ENCODE measurements at places on chromosomes 1 and 21. TPM values are rescaled to one million over a fixed set of nuclear protein-coding genes. Genes with fewer than 3 reads are reported as not detected.

DNA sequence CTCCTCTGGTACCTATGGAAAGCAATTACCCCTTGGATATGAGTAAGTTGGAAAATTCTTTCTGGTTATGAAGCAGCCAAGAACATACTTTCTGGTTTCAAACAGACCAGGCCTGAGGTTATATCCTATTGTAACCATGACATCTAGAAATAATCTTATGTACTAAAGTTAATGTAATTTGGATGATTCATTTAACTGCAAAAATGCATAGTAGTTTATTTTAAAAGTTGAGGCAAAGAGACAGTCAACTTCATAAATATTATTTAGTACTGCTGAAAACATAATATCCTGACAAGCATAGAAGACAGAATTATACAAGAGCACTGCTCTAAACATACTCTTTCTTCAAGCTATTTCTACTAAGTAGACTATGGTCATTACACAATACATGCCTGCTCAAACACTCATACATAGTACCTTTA, 25.5 kb downstream of the ODF2L start:
- H3K27me3 ChIP-seq, result no peaks in the 10 kb centered on the region
- H3K4me1 ChIP-seq, result no peaks in the 10 kb centered on the region
- no peaks in the 10 kb centered on the region for H3K36me3 ChIP-seq

DNA sequence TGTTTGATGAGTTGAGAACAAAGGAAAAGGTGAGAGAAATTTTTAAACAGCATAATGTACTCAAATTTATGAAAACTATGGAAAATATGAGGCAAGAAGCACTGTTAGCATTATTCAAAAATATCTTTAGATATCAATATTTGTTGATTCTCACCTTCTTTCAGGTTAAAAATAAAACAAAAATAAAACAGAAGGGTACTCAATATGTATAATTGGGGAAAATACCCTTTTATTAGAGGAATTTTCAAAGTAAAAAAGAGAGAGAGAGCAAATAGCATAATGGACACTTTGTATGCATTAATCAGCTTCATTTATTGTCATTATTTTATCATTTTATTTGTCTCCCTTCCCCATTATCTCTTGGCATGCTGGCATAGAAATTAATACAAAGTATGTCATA, 27.5 kb downstream of the MAP3K21 start:
- H3K4me3 ChIP-seq, result no peak overlapping the region
- H3K4me1 ChIP-seq, result no peaks in the 10 kb centered on the region
- DNase-seq, result no peak
- H3K27ac ChIP-seq, result no peak overlapping the region
- H3K27me3 ChIP-seq, result no peaks in the 10 kb centered on the region

GRCh38 chr1:188444526-188444925, 1615.8 kb downstream of the PLA2G4A start:
- H3K27ac ChIP-seq, result no peak overlapping the region
- no peaks in the 10 kb centered on the region for H3K36me3 ChIP-seq
- no peaks in the 10 kb centered on the region for H3K4me1 ChIP-seq
- H3K27me3 ChIP-seq, result no peaks in the 10 kb centered on the region
- DNase-seq, result no peak

The CACNA1E gene
- 0.08 TPM for polyA plus RNA-seq

The APH1A gene
- polyA plus RNA-seq, result 97.8 TPM

- H3K27me3 ChIP-seq, result no peaks in the 10 kb centered on the region
- H3K4me1 ChIP-seq, result no peaks in the 10 kb centered on the region
- H3K36me3 ChIP-seq, result no peaks in the 10 kb centered on the region
- no peak overlapping the region for H3K27ac ChIP-seq
Observed at GRCh38 chr1:116097626-116098025, 13.6 kb upstream of the MAB21L3 start.

- DNase-seq, result no peak
- no peak overlapping the region for H3K27ac ChIP-seq
- no peaks in the 10 kb centered on the region for H3K27me3 ChIP-seq
- no peaks in the 10 kb centered on the region for H3K36me3 ChIP-seq
- no peaks in the 10 kb centered on the region for H3K4me1 ChIP-seq
Observed at GRCh38 chr1:244614113-244614836, 38.7 kb upstream of the DESI2 start.

- no peaks in the 10 kb centered on the region for H3K27me3 ChIP-seq
- H3K27ac ChIP-seq, result no peak overlapping the region
- H3K36me3 ChIP-seq, result no peaks in the 10 kb centered on the region
- DNase-seq, result no peak
Observed at GRCh38 chr21:39525601-39526000, 73.8 kb downstream of the SH3BGR start.

The TDRD5 gene
- not detected for polyA plus RNA-seq

DNA sequence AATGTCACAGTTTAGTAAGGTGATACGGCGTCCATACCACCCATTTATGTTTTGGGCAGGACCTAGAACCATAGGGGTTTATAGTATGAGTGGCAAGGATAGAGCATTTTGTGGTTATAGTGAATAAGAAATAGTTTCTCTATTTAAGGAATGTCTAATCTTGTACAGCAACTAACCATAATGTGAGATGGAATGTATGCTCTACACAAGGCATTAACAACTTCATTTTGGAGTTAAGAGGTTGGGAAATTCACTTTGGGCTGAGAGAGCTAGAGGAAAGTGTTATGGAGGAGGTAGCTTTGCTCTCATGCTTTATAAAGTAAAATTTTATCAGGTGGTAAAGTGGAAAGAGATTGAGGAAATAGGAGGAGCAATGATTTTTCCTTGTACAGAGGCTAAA, 3.0 kb upstream of the MCL1 start:
- no peak overlapping the region for H3K4me3 ChIP-seq
- no peaks in the 10 kb centered on the region for H3K27me3 ChIP-seq
- no peak overlapping the region for H3K27ac ChIP-seq
- peaks cover 15% of the 10 kb centered on the region for H3K36me3 ChIP-seq
- DNase-seq, result no peak
- H3K4me1 ChIP-seq, result peaks cover 11% of the 10 kb centered on the region

The NDC1 gene
- 1.6 TPM for polyA plus RNA-seq

DNA sequence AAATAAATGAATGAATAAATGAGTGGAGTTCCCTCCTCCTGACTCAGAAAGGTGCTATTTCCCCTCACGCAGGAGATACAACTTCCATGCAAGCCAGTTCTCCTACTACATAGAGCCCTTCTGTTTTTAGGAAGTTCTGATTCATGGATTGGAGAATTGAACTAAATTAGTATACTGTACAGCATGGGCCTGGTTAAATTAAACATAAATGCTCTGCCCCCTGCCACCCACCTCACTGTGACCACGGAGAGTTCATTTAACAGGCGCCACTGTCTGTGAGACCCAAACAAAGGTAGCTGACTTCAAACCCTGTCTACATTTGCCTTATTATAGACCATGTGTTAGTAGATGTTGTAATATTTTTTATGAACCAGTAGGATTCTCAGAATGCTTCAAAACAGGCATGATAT, 9.1 kb upstream of the IRF2BP2 start:
- peak overlapping the region; percentile 58 for H3K27ac ChIP-seq
- no peaks in the 10 kb centered on the region for H3K27me3 ChIP-seq
- DNase-seq, result no peak
- H3K4me1 ChIP-seq, result peaks cover 43% of the 10 kb centered on the region
- H3K4me3 ChIP-seq, result no peak overlapping the region

- peaks cover 41% of the 10 kb centered on the region for H3K27me3 ChIP-seq
- H3K27ac ChIP-seq, result no peak overlapping the region
- no peak for DNase-seq
- H3K4me1 ChIP-seq, result no peaks in the 10 kb centered on the region
- H3K36me3 ChIP-seq, result no peaks in the 10 kb centered on the region
Observed at GRCh38 chr1:5393603-5394002, 598.6 kb downstream of the NPHP4 start.

DNA sequence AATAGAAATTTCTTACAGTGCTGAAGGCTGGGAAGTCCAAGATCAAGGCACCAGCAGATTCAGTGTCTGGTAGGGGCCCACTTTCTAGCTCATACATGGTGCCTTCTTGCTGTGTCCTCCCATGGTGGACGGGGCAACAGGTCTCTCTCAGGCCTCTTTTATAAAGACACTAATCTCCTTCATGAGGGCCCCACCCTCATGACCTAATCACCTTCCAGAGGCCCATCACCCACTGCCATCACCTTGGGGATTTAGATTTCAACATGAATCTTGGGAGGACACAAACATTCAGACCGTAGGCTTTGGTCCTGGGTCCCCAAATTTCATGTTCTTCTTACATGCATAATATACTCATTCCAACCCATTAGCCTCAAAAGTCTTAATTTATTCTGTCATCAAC, 71.5 kb downstream of the PGM1 start:
- H3K27me3 ChIP-seq, result no peaks in the 10 kb centered on the region
- H3K4me3 ChIP-seq, result no peak overlapping the region
- H3K27ac ChIP-seq, result no peak overlapping the region
- no peak for DNase-seq

- H3K27ac ChIP-seq, result no peak overlapping the region
- H3K4me3 ChIP-seq, result no peak overlapping the region
- no peaks in the 10 kb centered on the region for H3K27me3 ChIP-seq
- no peaks in the 10 kb centered on the region for H3K36me3 ChIP-seq
Observed at GRCh38 chr1:212281590-212281989, 3.6 kb upstream of the PPP2R5A start.

GRCh38 chr1:19644681-19645410, 735 bp downstream of the NBL1 start:
- H3K27me3 ChIP-seq, result no peaks in the 10 kb centered on the region
- H3K27ac ChIP-seq, result peak overlapping the region; percentile 97
- H3K4me1 ChIP-seq, result peaks cover 64% of the 10 kb centered on the region
- peak; percentile 46 for DNase-seq
- H3K4me3 ChIP-seq, result peak overlapping the region; percentile 94
- no peaks in the 10 kb centered on the region for H3K36me3 ChIP-seq

- H3K27ac ChIP-seq, result peak overlapping the region; percentile 47
- no peak for DNase-seq
- no peak overlapping the region for H3K4me3 ChIP-seq
Observed at GRCh38 chr1:10682449-10683309, 113.8 kb downstream of the CASZ1 start.

The CD5L gene
- polyA plus RNA-seq, result 0.04 TPM

DNA sequence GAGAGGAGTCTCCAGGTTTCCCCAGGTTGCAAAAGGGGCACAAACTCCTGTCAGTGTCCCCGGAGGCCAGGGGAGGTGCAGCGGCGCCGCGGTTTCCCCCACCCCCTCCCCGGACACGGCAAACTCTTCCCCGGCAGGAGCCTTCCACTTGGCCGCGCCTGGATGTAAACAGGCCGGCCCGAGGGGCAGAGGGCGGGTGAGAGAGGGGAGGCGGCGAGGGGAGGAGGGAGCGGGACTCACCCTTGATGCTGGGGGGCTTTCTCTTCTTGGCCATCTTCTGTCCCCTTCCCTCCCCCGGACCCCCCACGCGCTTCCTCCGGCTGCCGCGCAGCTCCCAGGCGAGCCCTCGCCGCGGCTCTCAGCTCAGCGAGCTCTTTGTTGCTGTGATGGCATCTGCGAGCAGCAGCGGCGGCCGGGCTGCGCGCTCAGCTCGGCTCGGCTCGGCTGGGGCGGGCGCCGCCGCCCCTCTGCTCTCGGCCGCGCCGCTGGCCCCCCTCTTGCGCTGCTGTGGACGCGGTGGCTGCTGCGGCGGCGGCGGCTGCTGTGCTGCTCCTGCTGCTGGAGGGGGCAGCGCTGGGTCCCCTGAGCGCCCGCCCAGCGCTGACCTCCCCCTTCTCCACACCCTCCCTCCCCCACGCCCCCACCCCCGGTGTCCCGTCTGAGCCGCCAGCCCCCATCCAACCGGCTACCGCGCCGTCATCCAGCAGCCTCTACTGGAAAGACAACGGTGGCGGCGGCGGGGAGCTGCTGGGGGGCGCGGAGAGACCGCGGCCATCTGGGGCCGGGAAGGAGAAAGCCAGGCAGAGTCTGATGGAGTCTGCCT, 4.9 kb upstream of the SLC44A5 start:
- peaks cover 49% of the 10 kb centered on the region for H3K27me3 ChIP-seq
- no peaks in the 10 kb centered on the region for H3K36me3 ChIP-seq
- DNase-seq, result peak; percentile 61
- H3K4me1 ChIP-seq, result peaks cover 9% of the 10 kb centered on the region
- no peak overlapping the region for H3K27ac ChIP-seq

The ECM1 gene
- 11.3 TPM for polyA plus RNA-seq

- H3K4me3 ChIP-seq, result no peak overlapping the region
- no peak for DNase-seq
- no peaks in the 10 kb centered on the region for H3K36me3 ChIP-seq
- no peaks in the 10 kb centered on the region for H3K4me1 ChIP-seq
- H3K27ac ChIP-seq, result no peak overlapping the region
Observed at GRCh38 chr1:160777486-160778089, 18.4 kb upstream of the LY9 start.

- peaks cover 12% of the 10 kb centered on the region for H3K4me1 ChIP-seq
- no peaks in the 10 kb centered on the region for H3K27me3 ChIP-seq
- H3K36me3 ChIP-seq, result peaks cover 97% of the 10 kb centered on the region
- no peak for DNase-seq
Observed at GRCh38 chr21:32364796-32365195, 28.0 kb downstream of the URB1 start.

The TCHHL1 gene
- polyA plus RNA-seq, result not detected

The KANK4 gene
- polyA plus RNA-seq, result 0.08 TPM

DNA sequence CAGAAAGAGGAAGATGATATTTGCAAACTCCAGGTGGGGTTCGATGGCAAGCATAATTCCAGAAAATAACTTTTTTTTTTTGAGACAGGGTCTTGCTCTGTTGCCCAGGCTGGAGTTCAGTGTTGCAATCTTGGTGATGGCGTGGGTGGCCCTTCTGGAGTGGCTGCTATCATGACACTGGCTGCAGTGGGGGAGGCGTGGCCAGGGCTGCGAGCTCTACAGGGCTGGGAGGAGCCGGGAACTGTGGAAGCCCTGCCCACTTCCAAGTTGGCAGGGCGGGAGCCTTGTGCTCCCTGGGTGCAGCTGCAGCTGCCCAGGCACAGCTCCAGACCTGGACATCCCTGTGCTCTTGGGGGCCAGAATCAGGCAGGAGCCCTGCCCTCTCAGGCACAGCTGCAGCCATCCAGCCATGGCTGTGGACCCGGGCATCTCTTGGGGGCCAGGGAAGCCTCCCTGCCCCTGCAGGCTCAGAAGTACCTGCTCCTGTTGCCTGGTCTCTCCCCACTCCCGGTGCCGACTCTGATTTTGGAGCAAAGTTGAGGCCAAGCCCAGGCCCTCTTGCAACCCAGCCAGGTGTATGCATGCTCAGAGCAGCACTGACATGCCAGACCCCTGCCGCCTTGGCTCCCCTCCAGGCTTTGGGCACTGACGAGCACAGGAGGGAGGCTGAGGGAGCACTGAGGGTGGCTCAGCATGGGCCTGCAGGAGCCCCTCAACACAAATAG, 7.2 kb upstream of the BCL10 start:
- H3K27me3 ChIP-seq, result no peaks in the 10 kb centered on the region
- no peak overlapping the region for H3K27ac ChIP-seq
- no peaks in the 10 kb centered on the region for H3K36me3 ChIP-seq
- no peaks in the 10 kb centered on the region for H3K4me1 ChIP-seq

DNA sequence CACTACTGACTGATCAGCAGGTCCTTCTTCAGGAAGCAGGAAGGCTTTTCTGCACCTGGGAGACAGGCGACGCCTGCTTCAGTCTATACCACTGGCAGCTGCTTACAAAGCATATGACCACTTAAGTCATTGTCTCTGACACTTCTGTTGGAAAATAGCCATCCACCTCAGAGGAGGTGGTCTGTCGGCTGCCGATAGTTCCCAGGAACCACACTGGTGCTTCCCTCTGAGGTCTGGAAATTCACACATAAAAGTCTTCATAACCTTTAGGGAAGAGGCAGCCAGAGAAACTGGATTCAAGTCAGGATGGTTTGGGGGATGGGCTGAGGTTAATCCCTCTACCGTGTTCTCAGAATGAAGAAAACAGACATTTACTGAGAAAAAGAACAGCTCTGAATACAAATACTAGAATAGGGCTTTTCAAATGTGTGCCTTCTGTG, 15.6 kb upstream of the SRP9 start:
- H3K4me1 ChIP-seq, result peaks cover 52% of the 10 kb centered on the region
- no peaks in the 10 kb centered on the region for H3K36me3 ChIP-seq
- no peak overlapping the region for H3K4me3 ChIP-seq
- H3K27me3 ChIP-seq, result no peaks in the 10 kb centered on the region
- no peak for DNase-seq

The TOR3A gene
- 3.8 TPM for polyA plus RNA-seq

The PTPRC gene
- 0.65 TPM for polyA plus RNA-seq

The NRIP1 gene
- 2.9 TPM for polyA plus RNA-seq

Data from heart left ventricle (tissue), 16 donors.